Activated T-helper 1 cell treated with anti-CD3 and anti-CD28 coated beads, Interleukin-2, amount 50 U/mL, for 16 hours (primary cell): ENCODE measurements at places on chromosomes 1 and 21.

DNA sequence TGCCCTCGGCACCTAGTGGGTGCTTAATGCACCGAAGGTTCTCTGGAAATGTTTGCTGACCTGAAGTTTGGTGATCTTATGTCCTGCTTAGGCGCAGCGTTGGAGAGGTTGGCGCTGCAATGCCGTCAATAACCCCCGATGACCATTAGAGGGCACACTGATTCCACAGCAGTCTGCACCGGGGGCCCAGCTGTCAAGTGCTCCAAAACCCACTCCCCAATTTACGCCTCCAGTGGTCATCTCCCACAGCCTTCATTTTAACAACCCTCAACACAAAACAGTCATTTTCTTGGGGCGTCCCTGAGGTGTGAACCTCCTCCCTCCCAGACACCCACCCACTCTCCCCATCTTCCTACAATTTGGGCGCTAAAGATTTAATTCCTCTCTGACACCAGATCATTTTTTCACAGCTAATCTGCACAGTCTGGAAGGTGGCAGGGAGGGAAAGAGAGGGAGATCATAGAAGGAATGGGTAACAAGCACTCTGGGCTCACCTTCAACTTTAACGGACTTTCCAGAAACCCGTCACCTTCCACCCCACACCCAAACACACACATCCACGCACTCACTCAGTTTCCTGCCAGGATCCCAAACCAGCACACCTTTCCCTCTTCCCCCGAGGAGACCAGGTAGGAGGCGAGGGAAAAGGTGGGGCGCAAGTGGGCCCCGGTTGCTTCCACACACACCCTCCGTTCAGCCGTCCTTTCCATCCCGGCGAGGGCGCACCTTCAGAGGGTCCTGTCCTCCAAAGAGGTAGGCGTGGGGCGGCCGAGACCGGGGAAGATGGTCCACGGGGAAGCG, 570 bp upstream of the NPR1 start:
- no peak for DNase-seq

DNA sequence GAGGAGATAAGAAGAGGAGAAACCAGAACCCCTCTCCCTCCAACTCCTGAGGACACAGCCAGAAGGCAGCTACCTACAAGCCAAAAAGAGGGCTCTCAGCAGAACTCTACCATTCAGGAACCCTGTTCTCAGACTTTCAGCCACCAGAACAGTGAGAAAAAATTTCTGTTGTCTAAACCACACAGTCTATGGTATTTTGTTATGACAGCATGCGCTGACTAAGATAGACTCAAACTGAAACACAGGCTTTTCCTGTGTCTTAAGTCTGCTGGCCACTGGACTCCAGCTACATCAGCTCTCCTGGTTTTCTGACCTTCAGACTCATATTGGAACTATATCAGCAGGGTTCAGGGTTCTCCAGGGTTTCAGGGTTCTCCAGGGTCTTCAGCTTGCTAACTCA, 126.5 kb upstream of the TNFSF4 start:
- no peak for DNase-seq

- DNase-seq, result no peak
Measured at GRCh38 chr1:27476237-27476636, 13.7 kb downstream of the WASF2 start.

GRCh38 chr1:94329986-94330385, 88.2 kb upstream of the ABCD3 start:
- no peak for DNase-seq

DNA sequence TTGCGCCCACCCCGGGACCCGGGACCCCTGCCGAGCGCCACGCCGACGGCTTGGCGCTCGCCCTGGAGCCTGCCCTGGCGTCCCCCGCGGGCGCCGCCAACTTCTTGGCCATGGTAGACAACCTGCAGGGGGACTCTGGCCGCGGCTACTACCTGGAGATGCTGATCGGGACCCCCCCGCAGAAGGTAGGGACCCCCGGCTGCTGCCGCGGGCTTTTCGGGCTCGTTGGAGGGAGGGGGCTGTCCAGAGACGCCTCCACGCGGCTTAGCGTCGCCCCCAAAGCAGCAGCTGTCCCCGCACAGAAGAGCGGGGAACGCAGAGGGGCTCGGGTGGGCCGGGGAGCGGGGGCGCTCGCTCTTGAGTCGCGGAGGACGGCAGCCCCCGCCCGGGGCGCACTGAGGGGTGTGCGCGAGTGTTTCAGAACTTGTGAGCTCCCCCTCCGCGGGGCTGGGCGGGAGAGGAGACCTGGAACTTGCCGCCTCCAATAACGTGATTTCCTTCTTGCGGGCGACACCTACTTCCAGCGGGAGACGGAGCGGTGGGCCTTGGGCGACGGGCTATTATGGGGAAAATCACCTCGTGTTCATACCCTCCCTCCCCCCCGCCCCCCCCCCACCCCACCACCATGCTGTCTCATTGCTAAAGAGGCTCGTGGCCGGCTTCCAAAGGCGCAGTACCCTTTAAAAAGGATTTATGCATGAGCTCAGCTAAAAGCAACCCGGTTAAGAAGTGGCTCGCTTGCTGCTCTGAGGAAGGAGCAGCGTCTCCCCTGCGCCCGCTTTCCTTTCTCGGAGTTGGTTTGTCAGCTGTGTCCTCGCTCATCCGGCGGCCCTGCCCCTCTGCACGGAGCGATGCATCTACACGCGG, 664 bp downstream of the BACE2 start:
- no peak for DNase-seq

- DNase-seq, result no peak
Measured at GRCh38 chr1:207071426-207071825, 17.2 kb upstream of the C4BPB start.

- DNase-seq, result no peak
Measured at GRCh38 chr21:14285147-14285761, 69.3 kb downstream of the RBM11 start.

- no peak for DNase-seq
Measured at GRCh38 chr1:229863651-229864545, 203.1 kb upstream of the GALNT2 start.

DNA sequence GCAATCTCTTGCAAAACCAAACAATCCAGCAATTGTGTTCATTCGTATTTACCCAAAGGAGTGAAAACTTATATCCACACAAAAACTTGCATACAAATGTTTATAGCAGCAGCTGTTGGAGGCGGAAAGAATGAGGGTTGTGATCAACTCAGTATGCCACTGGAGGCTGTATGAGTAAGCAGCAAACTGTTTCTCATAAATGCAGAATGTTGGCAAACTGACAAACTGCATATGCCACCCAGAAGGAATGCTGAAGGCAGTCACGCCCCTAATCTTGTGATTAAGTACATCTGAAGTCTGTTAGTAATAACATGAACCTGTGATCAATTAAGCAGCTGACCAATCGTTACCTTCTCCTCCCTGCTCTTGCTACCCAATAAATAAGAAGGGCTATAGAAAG, 60.5 kb upstream of the CR2 start:
- no peak for DNase-seq

DNA sequence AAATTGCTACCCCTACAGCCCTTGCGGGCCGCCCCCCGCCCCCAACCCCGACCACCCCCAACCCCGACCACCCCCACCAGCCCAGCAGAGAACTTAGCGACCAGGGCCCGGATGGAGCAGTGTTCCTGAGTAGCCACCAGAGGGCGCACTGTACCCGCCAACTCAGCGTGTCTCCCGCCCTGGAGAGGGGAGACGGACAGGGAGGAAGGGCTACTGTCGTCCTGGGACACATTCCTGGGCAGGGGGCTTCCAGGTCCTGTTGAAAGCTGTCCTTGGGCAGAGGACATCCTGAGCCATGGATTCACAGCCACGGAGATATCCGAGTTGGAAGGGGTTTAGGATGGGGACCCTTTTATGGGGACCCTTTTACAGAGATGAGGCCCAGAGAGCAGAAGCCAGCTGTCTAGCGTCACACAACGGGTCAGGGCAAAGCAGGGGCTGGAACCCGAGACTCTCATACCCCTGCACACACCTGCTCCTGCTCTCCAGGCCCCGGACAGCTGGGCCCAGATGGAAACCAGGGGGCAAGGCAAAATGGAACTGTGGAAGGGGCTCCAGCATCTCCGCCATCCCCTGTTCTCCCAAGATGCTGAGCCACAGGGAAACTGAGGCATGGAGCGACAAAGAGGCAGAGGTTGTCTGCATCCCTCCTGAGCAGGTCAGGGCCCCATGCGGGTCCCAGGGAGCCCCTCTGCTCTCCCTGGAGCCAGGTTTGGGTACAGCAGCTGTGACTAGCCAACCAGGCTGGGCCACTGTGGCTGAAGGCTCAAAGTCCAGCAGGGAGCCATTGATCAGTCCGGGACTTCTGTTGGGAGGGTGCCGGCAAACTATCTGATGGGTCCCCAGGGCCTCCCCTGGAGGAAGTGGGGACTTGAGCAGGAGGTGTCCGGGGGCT, 25.0 kb upstream of the LAPTM5 start:
- peak; percentile 62 for DNase-seq

GRCh38 chr1:52559875-52560274, 7.0 kb upstream of the TUT4 start:
- no peak for DNase-seq

DNA sequence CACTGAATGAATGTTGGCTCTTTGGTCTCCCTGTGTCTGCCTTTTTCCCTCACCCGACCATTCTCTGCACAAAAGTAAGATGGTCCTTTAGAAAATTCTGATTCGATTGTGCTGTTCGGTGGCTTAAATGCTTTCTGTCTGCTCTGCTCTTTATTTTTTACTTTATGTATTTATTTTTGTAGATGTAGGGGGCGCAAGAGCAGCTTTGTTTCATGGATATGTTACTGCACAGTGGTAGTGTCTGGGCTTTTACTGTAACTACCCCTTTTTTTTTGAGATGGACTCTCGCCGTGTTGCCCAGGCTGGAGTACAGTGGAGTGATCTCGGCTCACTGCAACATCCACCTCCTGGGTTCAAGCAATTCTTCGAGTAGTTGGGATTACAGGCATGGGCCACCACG, 15.7 kb downstream of the NLRP3 start:
- no peak for DNase-seq

- DNase-seq, result no peak
Measured at GRCh38 chr1:204417074-204417997, 5.7 kb upstream of the PPP1R15B start.

DNA sequence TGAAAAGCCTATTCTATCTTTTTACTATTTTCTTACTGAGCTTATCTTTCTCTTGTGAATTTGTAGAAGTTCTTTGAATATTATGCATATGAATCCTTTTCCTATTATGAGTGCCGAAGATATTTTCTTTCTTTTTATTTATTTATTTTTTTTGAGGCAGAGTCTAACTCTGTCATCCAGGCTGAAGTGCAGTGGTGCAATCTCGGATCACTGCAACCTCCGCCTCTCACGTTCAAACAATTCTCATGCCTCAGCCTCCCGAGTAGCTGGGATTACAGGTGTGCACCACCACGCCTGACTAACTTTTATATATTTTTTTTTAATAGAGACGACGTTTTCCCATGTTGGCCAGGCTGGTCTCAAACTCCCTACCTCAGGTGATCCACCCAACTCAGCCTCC, 109.8 kb downstream of the RHOU start:
- no peak for DNase-seq

DNA sequence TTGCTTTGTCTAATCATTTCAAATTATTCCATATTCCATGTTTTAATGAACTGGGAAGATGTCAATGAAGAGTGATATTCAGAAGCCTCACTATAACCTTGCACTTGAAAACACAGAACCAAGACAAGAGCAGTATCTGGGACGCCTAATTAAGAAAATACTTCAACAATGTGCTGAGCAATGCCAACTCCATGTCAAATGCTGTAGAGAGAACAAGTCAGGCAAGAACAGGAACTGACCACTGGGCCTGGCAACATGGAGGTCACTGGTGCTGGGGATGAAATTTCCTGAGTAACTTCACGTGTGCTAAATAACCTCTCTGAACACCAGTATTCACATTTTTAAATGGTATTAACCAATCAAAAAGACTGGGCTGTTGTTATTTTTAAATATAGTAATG, 22.8 kb downstream of the HEATR1 start:
- no peak for DNase-seq

GRCh38 chr21:15692711-15693110, 37.1 kb upstream of the USP25 start:
- no peak for DNase-seq

GRCh38 chr1:33408093-33408436, 22.8 kb downstream of the PHC2 start:
- no peak for DNase-seq

- no peak for DNase-seq
Measured at GRCh38 chr1:27564710-27565649, 39.0 kb downstream of the AHDC1 start.

DNA sequence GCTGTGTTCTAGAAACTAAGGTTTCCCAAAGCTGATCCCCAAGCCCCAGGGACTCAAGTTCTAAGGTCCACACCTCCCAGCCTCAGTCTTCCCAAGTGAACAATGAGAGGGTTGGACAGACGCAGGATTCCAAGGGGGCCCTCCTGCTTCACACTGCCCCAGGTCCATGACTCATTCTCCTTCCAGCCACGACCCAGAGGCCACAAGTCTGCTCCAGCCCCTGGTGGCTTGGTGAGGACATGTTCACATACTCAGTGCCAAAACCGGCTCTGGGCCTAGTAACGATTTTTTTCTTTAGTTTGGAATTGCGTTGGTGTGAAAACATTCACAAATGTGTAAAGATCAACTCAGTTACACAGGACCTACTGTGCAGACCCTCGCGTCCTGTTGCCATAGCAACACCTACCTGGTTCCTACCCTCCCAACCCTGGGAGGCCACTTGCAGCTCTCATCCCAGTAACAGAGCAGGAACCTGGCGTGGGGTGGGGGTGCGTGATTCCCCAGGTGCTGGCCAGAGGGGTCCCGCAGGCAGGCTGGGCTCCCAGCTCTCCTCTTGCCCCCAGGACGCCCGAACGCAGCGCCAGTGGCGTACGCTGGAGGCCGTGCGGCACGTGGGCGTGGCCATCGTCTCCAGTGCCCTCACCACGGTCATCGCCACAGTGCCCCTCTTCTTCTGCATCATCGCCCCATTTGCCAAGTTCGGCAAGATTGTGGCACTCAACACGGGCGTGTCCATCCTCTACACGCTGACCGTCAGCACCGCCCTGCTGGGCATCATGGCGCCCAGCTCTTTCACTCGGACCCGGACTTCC, 57.0 kb downstream of the DISP3 start:
- no peak for DNase-seq

- DNase-seq, result no peak
Measured at GRCh38 chr21:42677339-42678321, 24.2 kb downstream of the PDE9A start.

- DNase-seq, result no peak
Measured at GRCh38 chr21:16589006-16589898, 859.5 kb downstream of the USP25 start.

GRCh38 chr1:241352401-241352800, 4.6 kb downstream of the RGS7 start:
- no peak for DNase-seq

GRCh38 chr1:68379085-68379478, 70.7 kb downstream of the RPE65 start:
- no peak for DNase-seq

DNA sequence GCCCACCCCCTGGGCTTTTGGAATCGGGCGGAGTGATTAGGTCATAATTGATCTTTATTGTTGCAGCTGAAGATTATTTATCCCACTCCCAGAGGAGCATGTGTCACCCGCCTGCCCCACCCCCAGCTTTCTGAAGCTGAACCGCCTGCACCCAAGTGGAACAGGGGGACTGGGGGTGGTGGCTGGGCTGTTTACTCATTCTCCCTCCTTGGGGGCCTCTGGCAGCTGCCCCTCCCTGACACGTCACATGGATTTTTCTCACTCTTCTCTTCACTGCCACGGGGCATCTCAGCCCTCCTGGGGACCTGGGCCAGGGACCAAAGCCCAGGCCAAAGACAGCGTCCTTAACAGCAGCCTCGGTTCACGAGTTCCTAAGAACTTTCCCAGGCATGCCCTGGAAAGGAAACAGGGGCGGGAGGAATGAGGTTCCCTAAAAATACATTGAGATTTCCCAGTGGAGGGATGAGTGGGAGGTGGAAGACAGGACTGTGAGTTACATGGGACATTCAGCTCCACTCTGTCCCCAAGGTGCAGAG, 31.6 kb upstream of the SOX13 start:
- DNase-seq, result no peak
